Activated naive CD8-positive, alpha-beta T cell treated with anti-CD3 and anti-CD28 coated beads, Interleukin-2, amount 50 U/mL, for 16 hours (primary cell): ENCODE measurements at places on chromosomes 1 and 21.

DNA sequence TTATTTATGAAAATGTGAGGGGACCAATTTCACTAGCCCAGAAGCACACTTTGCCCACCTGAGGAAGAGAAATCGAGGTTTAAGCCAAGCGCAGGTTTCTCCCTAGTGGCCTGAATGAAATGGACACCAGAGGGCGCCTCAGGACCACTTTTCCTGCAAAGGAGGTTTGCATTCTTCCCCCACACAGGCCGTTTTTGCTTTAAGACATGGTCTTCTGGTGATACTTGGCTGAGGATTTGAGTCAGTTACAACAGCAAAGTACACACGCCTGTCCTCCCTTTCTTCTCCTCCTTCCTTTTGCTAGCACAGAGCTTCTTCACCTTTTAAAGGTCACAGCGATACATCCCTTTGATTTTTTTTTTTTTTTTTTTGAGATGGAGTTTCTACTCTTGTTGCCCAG is 5.4 kb downstream of the PLA2G2E start:
- peak; percentile 75 for DNase-seq

DNA sequence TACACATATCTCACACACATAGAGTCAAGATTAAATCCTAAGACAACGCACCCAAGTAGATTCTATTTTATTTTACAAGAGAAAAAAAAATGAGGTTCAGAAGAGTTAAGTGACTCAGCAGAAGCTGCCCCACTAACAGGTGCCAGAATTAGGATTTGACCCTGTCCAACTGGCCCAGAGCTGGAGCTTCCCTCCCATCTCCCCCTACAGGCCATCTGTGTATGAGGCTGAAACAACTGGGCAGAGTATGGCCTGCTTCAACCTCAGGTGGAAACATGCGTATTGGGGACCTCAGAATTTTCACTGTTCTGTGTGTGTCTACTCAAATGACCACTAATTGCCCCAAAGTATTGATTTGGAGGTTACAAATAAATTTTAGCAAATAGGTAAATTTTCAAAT is 29.9 kb downstream of the PSMG1 start:
- DNase-seq = no peak

GRCh38 chr21:36552434-36552785 is 72.5 kb upstream of the CLDN14 start:
- no peak for DNase-seq

DNA sequence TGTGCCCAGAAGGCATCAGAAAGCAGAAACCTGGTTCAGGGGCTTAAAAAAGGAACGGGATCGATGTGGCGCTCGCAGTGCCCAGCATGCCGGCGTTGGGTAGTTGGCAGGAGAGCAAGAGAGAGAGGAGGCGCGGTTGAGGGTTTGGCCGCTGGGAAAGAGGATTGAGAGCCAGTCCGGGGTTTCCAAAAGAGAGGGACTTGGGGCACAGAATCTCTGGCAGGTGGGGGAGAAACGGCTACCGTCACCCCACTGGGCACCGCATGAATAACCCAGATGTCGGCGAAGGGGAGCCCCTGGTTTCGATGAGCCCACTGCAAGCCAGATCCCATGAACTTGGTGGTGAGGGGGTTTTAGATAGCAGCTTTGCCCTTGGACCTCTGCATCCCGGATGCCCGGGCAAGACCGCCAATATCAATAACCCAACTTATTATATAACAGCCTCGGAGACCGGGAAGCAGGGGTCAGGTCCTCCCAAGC is 60.4 kb upstream of the ACOT11 start:
- DNase-seq = no peak

GRCh38 chr1:45516465-45516864 is 5.2 kb downstream of the PRDX1 start:
- no peak for DNase-seq
